ENCODE measurements at places on chromosomes 2 and 18. TPM values are rescaled to one million over a fixed set of nuclear protein-coding genes. Genes with fewer than 3 reads are reported as not detected.

GRCh38 chr2:18465979-18466378 lies 94.5 kb downstream of the RDH14 start:
- DNase-seq: no peak

- no peak for DNase-seq
These were observed 77.8 kb upstream of the SETBP1 start for GRCh38 chr18:44602845-44603244.

DNA sequence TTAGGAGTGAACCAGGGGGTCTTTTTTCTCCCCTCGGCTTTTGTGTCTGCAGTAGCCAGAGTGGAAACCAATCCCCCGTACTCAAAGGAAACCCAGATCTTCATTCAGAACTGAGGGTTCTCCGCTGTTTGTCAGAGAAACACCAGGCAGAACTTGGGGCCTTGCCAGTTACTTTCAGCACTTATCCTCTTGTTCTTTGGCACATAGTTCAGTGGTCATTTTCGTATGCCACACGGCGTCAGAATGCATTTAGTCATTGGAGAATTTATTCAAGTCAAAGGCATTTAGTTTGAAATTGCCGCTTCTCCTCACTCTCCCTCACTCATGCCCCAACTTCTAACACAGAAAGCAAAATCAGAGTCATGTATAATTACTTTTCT lies 102.9 kb downstream of the CABLES1 start:
- no peak for DNase-seq

DNA sequence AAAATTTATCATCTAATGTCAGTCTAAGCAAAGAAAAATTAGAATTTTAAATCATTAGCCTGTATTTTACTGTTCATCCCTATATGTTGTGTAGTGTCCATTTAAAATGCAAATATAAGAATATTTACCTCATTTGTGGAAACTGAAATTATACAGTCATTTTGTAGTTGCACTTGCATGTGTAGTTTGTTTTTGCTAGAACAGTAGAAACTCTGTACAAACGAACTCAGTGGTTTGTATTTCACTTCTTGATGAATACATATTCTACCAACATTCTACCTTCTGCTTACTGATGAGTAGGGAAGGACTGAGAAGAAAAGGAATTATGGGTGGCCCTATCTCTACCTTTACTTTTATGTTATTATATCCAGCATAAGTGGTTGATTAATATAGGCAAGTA lies 29.7 kb downstream of the BMPR2 start:
- no peak for DNase-seq

- DNase-seq: no peak
These were observed 170.3 kb upstream of the VRK2 start for GRCh38 chr2:57876313-57876712.

DNA sequence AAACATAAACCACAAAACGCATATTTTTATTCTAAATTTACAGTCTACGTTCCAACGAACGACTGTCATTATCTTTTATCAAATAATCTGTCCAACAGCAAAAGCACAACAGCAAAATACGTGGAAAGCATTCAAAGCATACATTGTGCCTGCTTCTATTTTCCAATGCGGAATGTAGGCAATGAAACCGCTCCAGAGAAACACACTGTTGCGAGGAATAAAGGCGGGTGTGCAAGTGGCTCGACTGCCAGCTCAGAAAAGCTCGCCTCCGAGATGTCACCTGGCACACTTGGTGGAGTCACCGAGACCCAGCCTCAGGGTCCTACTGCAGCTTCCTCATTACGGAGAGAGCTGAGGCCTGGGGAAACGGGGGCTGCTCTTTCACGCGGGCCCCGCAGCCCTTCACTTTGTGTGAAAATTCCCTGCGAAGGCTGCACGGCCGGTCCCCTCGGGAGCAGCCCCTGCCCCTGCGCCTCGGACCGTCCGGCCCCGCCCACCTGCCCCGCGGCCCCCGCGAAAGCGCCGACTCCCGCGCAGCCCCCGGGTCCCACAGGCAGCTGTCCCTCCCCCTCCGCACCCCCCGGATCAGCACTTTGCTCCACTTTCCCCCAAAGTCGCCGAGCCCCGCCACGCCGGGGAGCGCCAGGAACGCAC lies 752 bp downstream of the MGAT4A start:
- peak; percentile 13 for DNase-seq

The SEC11C gene
- total RNA-seq: 7.6 TPM
